Stimulated activated CD8-positive, alpha-beta memory T cell treated with anti-CD3 and anti-CD28 coated beads, Interleukin-4, amount 100 ng/mL, for 4 hours (primary cell): ENCODE measurements at places on chromosomes 1 and 21.

- no peak for DNase-seq
Observed at GRCh38 chr21:34156957-34157356, 83.6 kb downstream of the MRPS6 start.

- DNase-seq = no peak
Observed at GRCh38 chr1:110112656-110113055, 413 bp downstream of the UBL4B start.

GRCh38 chr1:173403996-173404395 is 73.1 kb upstream of the PRDX6 start:
- no peak for DNase-seq

DNA sequence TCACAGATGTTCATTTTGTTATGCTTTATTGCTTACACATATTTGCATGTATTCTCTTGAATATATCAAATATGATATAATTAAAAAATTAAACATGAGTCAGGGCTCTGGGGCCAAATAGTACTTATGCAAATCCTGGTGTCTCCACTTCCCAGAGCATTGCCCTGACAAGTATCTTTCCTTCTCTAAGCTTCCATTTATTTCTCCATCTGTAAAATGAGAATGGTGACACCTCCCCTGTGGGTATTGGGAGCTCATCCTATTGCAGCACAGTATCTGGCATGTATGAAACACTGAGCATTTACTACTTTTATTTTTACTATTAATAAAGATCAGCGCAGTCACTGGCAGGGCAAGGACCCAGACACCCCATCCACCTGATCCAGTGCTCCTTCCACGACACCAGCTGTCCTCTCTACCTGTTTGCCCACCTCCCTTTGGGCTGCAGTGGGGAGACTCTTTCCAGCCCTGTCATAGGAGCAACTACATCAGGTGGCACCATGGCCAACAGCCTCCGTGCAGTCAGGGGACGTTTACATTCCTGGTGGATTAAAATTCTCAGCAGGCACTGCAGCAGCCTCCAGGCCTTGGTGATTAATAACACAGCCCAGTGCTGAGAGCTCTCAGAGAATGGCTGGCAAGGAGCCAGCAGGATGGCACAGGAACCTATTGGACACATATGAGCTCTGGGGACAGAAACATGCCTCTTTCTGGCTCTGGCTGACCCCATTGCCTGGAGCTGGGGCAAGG is 113.0 kb downstream of the DMRTB1 start:
- DNase-seq = no peak

- DNase-seq = no peak
Observed at GRCh38 chr1:235745503-235746136, 96.0 kb upstream of the GNG4 start.

DNA sequence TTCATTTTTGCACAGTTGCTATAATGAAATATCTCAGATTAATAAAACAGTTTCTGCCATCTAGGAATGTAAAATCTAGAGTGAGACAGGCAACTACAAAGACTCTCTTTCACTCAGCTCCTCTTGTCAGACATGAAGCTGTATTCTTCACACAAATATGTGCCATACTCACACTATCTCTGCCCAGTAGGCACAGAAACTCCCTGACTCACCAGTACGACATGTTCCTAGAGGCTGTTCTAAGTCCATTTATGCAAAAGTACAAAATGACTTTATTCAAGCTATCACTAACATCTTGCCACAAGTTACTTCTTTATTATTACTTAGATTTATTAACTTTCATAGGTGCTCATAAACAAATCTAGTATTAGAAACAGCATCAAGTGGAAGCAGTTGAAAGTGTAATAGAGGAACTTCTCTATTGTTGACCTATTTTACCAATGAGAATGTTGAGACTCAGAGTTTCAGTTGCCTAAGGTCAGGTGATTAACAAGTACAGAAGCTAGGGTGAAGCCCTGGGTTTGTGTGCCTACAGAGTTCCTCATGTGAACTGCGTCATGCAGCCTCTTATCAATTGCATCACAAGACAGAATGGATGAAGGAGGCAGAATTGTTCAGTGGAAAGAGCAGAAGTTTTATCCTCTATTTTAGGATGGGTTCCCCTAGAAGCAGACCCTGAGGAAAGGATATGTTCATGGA is 98.9 kb downstream of the RGS2 start:
- no peak for DNase-seq

- no peak for DNase-seq
Observed at GRCh38 chr1:75731881-75732280, 7.4 kb downstream of the ACADM start.
